ENCODE measurements at places on chromosomes 2 and 18.

DNA sequence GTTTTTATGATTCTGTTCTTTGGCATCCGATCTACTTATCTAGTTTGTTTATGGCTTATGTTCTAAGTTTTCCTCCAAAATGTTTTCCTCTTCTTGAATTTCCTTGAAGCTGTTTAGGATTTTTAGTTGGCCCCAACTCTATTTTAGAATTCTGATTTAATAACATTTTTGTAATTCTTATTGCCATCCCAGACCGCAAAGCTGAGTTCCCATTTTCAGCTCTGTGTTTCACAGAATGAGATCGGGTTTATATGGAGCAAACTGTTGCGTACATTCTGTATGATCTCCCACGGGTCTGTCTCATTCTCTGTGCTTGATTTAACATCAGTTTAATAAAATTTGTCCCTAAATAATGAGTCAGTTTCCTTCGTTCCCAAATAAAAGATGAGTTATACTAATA is 59.3 kb downstream of the DPP4 start:
- no peak for DNase-seq

GRCh38 chr2:99238599-99238998 is 16.9 kb downstream of the LYG2 start:
- DNase-seq = no peak

DNA sequence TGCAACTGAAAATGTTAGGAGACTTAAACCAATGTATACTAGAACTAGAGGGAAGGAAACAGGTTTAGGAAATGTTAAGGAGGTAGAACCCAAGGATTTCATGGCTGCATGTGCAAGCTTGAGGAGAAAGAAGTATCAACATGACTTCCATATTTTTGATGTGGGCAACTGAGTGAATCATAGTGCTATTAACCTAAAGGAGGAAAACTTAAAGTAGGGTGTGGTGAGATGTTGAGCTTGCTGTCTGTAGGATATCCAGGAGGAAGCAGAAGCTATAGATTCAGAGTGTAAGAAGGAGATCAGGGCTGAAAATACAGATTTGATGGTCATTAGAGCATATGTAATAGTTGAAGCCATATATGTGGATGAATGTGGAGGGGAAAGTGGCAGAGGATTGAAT is 31.5 kb downstream of the NDC80 start:
- DNase-seq = no peak

GRCh38 chr2:194566907-194567660 is 1089.9 kb upstream of the SLC39A10 start:
- DNase-seq = no peak

GRCh38 chr2:118169359-118170005 is 81.2 kb downstream of the INSIG2 start:
- no peak for DNase-seq

GRCh38 chr2:24766609-24767008 is 26.6 kb downstream of the PTRHD1 start:
- DNase-seq = no peak

DNA sequence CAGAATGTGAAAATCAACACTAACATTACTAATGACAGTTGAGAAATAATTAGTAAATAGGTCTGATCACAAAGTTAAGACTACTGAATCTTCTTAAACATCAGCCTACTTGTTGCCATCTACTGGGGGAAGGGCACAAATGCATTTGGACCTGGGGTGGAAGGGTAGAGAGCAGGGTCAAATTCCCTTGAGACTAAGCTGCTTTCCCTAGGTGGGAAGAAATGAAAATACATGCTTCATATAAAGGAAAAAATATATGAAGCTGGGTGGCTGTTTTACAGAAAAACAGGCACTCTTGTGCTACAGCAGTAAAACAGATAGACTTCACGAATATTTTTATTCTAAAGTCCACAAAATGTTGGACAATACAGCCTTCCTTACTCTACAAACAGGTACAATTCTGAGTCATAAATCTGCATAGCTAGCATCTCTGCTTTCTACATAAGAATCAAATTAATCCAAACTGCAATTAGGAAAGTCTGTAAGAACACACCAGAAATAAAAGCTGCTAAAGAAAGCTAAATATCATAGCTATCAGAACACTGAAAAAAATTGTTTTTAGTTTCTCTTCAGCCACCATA is 10.9 kb downstream of the TRIP12 start:
- DNase-seq = no peak

- peak; percentile 51 for DNase-seq
Measured at GRCh38 chr2:18626256-18626668, 36.9 kb upstream of the NT5C1B start.

DNA sequence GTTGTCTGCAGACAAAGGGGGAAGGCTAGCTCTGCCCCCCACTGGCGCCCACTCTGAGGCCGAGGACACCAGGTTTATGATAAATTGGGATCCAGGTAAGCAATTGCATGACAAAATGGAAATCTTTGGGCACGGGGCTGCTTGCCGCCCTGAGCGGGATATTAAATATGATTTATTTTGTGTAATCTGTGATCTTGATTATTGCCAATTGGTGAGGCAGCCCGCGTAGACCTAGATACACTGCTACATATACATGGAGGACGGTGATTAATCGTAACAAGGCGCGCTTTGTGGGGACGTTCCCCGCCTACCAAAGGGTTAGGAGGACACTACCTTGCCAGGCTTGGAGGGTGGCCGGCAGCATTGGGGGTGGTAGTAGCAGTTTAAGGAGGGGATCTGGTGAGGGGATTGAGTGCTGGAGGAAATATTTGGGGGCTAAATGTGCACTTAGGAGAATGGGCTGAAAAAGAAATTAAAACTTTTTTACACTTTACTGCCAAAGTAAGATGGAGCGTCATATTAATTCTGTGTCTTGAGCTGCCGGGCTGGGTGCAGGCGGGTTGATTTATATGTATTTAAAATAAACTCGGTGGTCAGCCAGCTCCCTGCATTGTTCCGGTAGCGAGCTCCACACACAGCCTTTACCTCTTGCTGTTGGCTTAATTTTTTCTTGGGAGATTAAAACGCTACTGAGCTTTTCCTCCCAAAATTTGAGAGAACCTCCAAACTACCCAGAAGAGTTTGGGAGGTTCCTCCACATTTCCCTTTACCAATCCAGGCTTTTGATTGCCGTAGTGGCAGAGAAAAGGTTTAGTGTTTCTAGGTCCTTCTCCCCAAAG is 4.1 kb downstream of the HOXD3 start:
- DNase-seq = peak; percentile 62

DNA sequence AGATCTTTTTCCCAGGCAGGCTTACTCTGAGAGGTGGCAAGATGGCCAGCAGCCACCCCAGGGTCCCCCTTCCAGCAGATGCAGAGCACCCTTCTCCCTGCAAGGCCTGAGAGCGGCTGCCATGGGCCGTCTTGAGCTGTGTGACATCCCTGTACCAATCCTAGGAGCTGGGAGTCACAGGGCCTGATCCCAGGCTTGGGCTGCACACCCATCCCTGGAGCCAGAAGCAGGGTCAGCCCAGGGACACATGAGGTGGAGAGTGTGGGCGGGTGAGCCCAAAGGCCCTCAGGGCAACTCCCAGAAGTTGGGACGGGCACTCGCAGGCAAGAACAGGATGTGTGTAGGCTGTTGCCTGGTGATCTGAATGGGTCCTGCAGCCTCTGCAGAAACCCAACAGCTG is 40.5 kb downstream of the CROCC2 start:
- no peak for DNase-seq

- DNase-seq = no peak
Measured at GRCh38 chr2:27306136-27306535, 2.1 kb downstream of the UCN start.

GRCh38 chr2:134683561-134684112 is 35.2 kb downstream of the TMEM163 start:
- DNase-seq = peak; percentile 22

- DNase-seq = peak; percentile 96
Measured at GRCh38 chr2:191676790-191677645, 918 bp upstream of the NABP1 start.

DNA sequence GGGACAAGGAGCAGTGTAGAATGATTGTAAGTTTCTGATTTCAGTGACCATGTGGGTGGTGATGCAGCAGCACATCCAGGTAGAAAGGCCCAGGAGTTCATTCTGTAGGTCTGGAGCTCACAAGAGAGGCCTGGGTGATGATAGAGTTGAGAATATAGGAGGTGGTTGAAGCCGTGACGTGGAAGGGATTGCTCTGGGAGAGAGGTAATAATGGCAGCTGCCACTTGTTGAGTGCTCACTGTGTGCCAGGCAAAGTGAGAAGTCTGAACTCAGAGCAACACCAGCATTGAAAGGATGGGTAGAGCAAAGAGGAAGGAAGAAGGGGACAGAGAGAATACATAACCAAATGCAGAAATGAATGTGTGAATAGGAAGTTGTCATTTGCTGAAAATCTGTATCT is 3.3 kb downstream of the TTLL4 start:
- DNase-seq = no peak

GRCh38 chr2:68739595-68740399 is 5.2 kb downstream of the ARHGAP25 start:
- DNase-seq = no peak

DNA sequence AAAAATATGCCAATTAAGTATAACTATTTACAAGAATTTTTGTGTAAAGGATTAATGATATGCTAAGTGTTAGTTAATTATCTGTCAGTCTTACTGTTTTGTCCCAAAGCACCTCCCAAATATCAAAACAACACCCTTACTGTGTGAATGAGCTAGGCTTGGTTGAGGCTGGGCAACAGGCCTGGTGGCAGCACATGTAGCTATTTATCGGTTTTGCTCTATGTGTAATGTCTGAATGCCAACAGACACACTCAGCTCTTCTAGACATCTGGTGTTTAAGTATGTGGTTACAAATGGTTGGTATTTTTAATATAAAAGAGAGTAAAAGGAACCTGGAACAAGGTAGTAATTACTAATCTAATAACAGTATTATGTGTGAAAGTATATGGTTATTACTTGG is 175.3 kb downstream of the RAB3GAP1 start:
- peak; percentile 41 for DNase-seq

DNA sequence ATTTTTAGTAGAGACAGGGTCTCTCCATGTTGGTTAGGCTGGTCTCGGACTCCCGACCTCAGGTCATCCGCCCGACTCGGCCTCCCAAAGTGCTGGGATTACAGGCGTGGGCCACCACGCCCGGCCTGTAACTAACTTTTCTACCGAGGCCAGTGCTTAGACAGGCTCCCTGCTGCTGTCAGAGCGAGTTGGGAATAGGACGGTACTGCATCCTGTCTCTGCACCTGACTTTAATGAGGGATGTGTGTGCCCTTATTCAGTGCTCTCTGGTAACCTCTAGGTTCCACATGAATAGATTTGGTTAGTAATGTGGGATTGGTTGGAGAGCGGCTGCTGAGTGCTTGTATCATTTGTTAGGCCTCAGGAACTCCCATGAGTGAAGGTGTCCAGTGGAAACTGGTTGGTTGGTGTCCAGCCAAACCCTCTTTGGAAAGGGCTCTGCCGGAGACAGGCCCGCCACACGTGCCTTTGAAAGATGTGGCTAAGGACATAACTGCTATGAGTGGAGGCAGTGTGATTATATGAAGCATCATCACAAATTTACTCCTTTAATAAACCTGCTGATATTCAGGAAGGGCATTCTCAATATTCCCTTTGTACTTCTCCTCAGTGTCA is 36.6 kb downstream of the MYOM1 start:
- no peak for DNase-seq

DNA sequence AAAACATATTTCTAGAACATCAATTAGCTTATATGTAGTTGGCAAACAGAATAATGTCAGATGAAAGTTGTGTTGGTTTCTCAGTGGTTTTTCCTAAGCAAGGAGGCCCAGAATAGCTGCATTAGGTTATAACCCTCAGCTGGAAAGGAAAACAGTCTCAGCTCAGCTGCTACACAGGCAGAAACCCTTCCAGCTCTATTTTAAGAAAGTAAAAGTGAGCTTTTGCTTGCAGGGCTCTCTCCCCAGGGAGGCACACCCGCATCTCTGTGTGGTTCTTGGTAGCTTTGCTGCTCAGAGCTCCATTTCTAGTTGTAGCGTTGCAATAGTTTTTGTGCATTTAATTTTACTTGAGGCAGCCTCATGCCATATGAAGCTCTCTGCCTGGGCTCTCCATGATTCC is 54.6 kb downstream of the PIKFYVE start:
- peak; percentile 6 for DNase-seq

- DNase-seq = no peak
Measured at GRCh38 chr2:31256611-31257382, 22.8 kb downstream of the EHD3 start.

DNA sequence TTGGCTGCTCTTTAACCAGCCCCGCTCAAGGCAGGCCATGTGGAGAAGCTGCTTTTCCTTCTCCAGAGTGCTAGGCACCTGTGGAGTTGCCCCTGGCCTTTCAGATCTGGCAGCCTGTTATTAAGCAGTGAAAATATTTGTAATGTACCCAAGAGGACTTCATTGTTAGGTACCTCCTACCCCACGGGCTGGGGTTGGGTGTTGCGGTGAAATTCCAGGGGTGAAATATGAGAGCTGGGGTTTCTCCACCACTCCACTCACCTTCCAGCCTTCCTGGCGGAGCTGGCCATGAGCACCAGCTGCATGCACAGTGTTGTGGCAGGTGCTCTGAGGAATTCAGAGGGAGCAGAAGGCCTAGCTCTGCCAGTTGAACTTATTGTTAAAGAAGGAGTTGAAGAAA is 39.1 kb downstream of the NTSR2 start:
- no peak for DNase-seq

GRCh38 chr18:24674200-24674599 is 213.8 kb downstream of the HRH4 start:
- DNase-seq = no peak

DNA sequence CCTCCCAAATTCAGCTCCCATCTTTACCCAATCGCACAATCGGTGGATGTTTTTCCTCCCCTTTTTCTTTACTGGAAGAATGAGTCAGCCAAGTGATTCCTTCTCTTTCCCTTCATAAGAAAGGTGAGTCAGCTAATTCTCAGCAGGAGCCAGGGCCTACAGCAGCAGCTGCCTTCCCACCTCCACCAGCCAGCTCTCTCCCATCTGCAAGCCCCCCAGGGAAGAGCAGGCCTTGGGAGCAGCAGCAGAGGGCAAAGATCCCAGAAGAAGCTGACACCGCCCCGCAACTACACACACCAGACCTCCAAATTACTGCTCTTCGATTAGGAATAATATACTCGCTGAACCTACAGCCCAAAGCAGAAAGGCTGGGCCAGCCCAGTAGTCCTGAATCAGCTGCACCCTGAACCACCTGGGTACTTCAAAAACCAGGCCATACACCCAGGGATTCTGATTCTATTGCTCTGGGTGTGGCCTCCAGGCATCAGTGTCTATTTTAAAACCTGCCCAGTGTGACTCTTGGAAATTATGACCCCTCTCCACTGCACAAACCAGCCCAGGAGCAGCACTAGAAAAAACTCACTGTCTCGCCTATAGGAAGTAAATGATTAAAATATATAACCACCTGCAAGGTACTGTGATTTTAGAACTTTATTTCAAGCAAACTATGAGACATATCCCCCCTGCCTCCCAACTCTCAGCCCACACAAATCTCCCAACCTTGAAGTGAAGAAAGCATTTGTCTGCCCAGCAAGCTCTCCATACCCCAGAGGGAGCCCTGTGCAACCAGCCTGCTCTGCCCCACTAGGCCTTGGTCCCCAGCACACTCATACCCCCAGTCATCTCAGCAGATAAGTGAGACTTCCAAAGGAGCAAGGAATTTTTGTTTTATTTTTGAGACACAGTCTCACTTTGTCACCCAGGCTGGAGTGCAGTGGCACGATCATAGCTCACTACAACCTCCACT is 7.3 kb downstream of the SFXN5 start:
- DNase-seq = peak; percentile 87

All from astrocyte (in vitro differentiated cells and primary cell).